GM10248 (cell line): ENCODE measurements at places on chromosomes 11 and 22.

DNA sequence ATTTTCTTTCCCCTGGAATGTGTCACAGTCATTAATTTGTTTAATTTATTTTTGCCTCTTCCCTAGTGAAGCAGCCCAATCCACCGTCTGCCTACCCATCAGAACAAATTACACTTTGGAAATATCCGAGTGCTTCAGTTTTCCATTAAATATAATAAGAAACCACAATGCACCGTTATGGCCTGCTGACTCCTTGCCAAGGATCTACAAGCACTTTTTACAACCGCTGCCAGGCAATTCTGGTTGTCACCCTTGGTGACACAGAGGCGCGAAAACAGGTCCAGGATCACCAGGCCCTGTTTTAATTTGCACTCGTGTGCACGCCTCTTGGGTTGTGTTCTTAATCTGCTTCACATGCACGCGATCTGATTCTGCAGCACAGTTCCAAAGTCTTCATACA lies 43.9 kb downstream of the KIRREL3 start:
- DNase-seq: no peak

GRCh38 chr11:116762132-116762531 lies 10.7 kb downstream of the BUD13 start:
- DNase-seq: no peak

DNA sequence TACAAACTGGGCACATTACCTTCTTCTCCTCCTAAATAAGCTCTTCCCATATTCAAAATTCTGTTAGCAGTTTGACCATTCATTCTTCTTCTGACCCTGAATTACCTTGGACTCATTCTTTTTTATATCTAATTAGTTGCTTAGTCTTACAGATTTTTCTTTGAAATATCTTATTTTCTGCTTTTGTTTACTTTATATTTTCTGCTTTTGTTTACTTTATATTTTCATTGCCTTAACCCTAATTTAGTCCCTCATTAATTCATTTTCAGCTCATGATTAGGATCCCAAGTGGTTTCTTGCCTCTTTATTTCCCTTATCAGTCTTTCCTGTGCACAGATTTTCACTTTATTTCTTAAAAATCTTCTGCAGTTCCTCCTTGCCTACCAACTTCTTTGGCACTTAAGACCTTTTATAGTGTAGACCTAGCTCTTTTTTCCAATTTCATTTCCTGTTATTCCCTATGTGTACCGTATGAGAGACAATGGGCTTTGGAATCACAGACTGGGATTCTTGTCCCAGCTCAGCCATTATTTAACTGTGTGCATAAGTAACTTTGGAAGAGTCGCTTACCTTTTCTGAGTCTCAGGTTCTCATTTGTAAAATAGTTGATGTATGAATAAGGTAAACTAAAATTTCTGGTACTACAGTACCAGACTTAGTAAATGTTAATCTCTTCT lies 39.2 kb downstream of the SIK2 start:
- no peak for DNase-seq

DNA sequence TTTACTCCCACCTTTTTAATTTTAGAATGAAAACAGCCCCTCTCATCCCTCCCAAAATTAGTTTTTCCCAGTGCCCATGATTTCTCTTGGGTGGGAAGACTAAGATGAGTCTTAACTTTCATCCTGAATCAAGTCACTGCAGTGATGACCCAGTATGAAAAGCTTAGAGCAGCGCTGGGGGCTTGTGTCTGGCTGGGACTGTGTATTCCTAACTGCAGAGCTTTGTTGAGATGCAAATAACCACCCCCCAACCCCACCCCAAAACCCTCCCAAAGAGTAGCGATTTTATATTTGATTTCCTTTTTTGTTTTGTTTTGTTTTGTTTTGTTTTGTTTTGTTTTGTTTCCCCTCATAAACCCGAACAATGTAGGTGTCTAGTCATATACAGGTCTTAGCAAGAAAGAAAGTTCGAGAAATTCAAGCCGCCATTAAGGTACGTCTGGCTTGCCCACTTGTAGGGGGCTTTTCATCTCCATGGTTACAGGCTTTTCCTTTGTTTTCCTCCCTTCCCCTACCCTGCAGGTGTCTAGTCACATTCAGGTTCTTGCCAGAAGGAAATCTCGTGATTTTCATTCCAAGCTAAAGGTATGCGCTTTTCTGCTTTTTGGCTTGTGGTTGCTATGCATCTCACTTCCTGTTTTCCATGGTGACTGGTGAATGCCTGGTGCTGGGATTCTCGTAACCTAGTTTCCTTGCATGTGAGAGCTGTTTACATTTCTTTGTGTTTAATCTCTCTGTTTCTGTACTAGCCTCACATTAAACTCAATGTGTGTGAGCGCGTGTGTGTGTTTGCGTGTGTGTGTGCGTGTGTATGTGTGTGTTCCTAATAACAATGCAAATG lies 144.6 kb upstream of the RASSF10 start:
- DNase-seq: no peak

DNA sequence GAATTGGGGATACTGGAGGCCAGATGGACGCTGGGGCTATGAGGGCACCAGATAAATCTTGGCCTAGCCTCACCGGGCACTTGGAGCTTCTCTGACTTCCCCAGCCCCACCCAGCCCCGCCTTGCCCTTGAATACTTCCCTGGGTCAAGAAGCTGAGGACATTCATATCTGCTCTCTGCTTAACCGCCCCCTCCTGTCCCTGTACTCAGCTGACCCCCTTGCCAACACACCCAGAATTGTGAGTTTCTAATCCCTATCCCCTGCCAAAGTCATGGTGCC lies 22.0 kb downstream of the FADS3 start:
- DNase-seq: no peak

- no peak for DNase-seq
Observed at GRCh38 chr22:19515654-19516377, 8.4 kb downstream of the CLDN5 start.

- DNase-seq: peak; percentile 39
Observed at GRCh38 chr11:121291896-121292494, 576 bp upstream of the SC5D start.

DNA sequence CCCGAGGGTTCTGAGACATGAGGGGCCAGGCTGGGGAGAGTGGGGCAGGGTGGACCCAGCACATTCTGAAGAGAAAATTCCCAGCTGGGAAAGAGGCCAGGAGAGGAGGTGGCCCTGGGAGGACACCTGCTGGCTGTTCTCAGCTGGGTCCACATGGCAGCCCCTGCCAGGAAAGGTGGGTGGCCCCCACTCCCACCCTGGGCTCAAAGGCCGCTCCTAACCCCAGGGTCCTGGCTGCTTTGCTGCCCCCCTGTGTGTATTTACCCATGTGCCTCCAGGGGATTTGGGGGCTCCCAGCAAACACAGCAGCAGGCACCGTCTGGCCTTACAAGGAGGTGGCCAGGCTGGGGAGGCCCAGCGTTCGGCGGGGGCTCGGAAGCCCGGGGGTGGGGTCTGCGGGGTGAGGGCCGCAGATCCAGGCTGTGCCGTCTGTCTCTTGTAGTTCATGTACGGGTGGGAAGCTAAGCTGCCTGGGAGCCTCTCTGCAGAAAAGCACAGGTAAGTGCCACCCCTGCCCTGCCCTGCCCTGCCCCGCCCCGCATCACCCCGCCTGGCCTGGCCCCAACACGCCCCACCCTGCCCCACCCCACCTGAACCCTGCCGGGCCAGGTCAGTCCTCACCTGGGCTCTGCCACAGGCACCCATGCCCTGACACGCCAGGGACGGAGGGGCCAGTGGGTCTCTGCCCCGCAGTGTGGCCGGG lies 10.6 kb downstream of the MUC5B start:
- no peak for DNase-seq

DNA sequence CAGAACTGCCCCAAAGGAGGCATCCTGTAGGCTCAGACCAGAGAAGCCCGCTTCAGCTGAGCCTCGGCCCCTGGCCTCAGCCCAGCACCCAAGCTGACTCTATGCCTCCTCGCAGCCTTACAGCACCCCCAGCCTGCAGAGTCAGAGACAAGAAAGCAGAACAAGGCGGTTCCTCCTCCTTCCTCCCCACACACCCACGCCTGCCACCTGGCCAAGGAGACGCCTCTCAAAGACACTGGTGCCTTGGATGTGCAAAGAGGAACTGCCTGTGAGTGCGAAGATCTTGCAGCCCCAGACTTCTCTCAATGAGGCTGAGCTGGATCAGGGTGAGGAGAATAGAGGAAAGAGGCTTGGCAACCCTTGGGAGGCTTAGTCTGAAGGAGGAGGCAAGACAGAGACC lies 60.2 kb downstream of the PDE2A start:
- peak; percentile 87 for DNase-seq

- no peak for DNase-seq
Observed at GRCh38 chr11:46277622-46278386, at the start of gene CREB3L1. TSS of gene CREB3L1 (plus strand) at chr11:46277662. CDS start at chr11:46278112, 450 bp downstream.
